ENCODE measurements at places on chromosomes 5 and 9. TPM values are rescaled to one million over a fixed set of nuclear protein-coding genes. Genes with fewer than 3 reads are reported as not detected.

Gene GRM6
- not detected for total RNA-seq

Gene RAB14
- 44.5 TPM for total RNA-seq

Gene FAM53C
- total RNA-seq: 44.0 TPM

Gene PAEP
- not detected for total RNA-seq

Gene MEF2C
- total RNA-seq: 88.1 TPM

Gene SPATA31D4
- not detected for total RNA-seq

Gene HAVCR2
- 0.67 TPM for total RNA-seq

Gene SCAI
- total RNA-seq: 8.5 TPM

Gene CDC20B
- total RNA-seq: 0.19 TPM

Gene PLAA
- 42.8 TPM for total RNA-seq

Gene HSD17B3
- not detected for total RNA-seq

Gene HACD4
- 0.19 TPM for total RNA-seq

Gene PAPPA
- total RNA-seq: 0.38 TPM

Gene GPR21
- 1.3 TPM for total RNA-seq

Gene CER1
- not detected for total RNA-seq

Gene SHISAL2B
- not detected for total RNA-seq

Gene N4BP3
- 37.9 TPM for total RNA-seq

Gene UGT3A2
- total RNA-seq: not detected

Gene PCDHGB7
- total RNA-seq: 15.7 TPM

Gene TMEM252
- not detected for total RNA-seq

Gene FOXD4L5
- not detected for total RNA-seq

Gene KLF9
- total RNA-seq: 17.3 TPM

Gene ANGPTL2
- total RNA-seq: 23.8 TPM

Gene MAP1B
- total RNA-seq: 216 TPM

Gene LRRC70
- total RNA-seq: 48.7 TPM

Gene PTGDS
- not detected for total RNA-seq

Gene PHF24
- total RNA-seq: not detected

Gene CDC37L1
- total RNA-seq: 10.6 TPM

Gene ADGRV1
- under 0.01 TPM for total RNA-seq

Gene SLC6A18
- not detected for total RNA-seq

Gene NAIP
- 3.4 TPM for total RNA-seq

Gene DBH
- not detected for total RNA-seq

Gene LECT2
- total RNA-seq: not detected
